ENCODE measurements at places on chromosomes 1 and 21. TPM values are rescaled to one million over a fixed set of nuclear protein-coding genes. Genes with fewer than 3 reads are reported as not detected.

- DNase-seq = no peak
Measured at GRCh38 chr1:171188388-171189266, 3.5 kb downstream of the FMO2 start.

Gene ELF3
- total RNA-seq = 327 TPM

DNA sequence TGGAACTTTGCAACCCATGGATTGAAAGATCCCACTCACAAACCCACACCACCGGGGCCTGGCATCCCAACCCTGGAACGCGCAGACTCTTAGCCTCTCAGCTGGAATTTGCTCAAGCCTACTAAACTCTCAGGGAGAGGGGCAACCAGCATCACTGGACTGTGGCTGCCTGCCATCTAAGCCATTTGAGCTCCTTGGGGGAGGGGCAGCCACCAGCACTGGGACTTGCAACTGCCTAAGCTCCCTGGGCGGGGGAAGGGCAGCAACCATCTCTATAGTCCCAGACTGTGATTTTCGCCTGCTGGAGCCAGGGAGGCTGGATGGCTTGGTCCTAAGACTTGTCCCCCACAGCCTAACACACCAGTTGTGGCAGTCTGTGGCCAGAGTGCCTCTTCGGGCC, 122.3 kb downstream of the SNX7 start:
- no peak for DNase-seq

Gene CASQ1
- total RNA-seq = not detected

DNA sequence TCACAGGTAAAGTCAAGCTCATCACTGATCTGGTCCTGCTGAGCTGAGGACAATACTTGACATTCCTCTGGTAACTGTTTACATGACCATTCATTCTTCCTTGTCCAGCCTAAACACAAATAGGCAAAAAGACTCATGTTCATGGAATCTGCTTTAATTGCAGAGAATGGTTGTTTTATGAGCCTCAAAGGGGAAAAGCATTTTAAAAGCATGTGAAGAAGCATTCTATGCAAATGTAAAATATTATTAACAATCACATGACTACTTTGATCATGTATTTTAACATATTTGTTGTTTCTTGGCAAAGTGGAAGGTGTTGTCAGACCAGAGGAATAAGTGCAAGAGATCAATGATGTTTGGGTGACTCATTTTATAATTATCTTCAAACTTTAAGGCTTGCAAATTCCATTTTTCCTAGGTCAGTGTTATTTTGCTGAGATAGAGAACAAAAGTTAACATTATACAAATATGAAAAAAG, 133.7 kb downstream of the RUNX1 start:
- no peak for DNase-seq

- no peak for DNase-seq
Measured at GRCh38 chr1:80163686-80164085, 1157.2 kb upstream of the ADGRL4 start.

GRCh38 chr1:241240069-241240468, 116.9 kb downstream of the RGS7 start:
- DNase-seq = no peak

- no peak for DNase-seq
Measured at GRCh38 chr1:90862782-90863181, 145.7 kb upstream of the BARHL2 start.

Gene HPDL
- 4.5 TPM for total RNA-seq

- no peak for DNase-seq
Measured at GRCh38 chr1:21216835-21217811, 40.4 kb upstream of the EIF4G3 start.

- no peak for DNase-seq
Measured at GRCh38 chr1:99996951-99997350, 27.2 kb downstream of the SLC35A3 start.

DNA sequence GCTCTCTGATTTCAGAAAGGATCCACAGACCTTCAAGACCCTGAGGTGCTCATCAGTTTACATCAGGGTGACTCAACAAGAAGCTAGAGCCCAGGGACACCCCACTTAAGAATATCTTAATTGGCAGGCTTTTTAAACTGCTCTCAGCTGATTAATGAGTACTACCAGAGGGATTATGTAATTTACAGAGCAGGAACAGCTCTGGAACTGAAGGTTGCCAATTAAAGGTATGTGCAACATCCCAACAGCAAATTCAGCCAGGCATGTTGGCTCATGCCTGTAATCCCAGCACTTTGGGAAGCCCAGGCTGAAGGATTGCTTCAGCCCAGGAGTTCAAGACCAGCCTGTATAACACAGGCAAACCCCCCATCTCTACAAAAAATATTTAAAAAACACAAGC, 295.7 kb downstream of the SETD4 start:
- DNase-seq = no peak

GRCh38 chr1:24896176-24896575, 33.9 kb downstream of the RUNX3 start:
- no peak for DNase-seq

DNA sequence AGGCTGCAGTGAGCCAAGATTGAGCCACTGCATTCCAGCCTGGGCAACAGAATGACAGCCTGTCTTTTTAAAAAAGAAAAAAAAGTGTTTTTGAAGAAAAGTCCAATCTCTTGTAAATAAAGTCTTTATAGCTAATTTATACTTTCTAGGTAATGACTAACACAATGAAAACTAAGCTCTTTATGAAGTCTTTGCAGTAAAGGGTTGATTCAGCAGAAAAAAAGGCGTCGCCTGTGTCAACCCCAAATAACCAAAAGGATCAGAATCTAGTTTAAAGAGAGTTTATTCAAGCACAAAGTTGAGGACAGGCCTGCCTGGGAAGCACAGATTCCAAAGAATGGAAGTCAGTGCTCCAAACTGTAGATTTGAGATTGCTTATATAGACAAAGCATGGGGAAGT, 14.3 kb upstream of the PGBD2 start:
- no peak for DNase-seq

- no peak for DNase-seq
Measured at GRCh38 chr1:12568009-12568767, 49.8 kb downstream of the DHRS3 start.

DNA sequence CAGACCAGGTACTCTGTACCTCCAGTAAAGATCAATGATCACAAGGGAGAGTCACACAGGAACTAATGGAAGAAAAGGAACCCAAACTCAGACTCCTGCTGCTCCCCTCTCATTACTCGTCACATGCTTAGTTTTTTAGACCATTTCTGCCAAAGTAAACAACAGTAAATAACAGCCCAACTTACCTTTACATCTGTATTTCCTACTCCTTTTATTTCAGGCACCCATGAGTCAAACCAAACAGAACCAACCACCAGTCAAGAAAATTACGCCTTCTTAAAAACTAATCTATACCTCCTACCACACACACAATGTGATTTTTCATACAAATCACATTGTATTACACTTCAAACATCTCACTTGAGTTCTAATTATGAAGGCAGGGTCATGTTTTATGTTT, 61.4 kb upstream of the HTR1D start:
- DNase-seq = no peak

Gene COL9A2
- total RNA-seq = 2.1 TPM

DNA sequence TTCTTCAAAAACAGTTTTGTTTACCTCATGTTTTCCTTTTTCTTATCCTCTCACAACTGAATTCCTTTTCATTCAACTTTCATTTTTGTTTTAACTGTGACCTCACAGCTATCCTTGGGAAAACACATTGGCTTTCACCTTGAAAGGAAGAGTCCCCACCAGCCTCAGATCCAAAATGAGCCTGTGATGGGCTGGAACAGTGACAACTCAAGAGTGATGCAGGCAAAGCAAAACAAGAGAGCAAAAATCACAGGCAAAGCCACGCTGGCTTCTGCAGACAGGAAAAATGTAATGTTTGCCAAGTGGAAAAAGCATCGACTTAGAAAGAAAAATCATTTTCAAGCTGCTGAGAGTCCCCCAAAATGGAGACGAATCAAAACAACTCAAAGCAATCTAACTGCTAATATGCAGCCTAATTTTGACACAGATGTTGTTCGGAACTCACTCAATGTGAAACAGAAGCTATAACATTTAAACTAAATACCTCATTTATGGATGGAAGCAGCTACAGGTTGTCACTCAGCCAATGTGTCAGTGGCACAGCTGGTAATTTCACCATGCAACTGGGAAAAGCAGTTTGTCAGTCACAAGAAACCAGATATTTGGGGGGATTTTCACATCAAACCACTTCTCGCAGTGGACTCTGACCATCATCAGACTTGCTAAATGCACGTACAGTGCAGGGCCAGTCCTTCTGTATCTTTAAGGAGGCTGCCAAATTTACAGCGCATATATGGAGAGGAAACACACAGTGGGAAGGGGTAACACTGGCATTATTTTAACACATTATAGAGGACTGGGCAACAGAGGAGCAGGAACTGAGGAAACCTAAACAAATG, 50.7 kb downstream of the ALG14 start:
- DNase-seq = no peak

DNA sequence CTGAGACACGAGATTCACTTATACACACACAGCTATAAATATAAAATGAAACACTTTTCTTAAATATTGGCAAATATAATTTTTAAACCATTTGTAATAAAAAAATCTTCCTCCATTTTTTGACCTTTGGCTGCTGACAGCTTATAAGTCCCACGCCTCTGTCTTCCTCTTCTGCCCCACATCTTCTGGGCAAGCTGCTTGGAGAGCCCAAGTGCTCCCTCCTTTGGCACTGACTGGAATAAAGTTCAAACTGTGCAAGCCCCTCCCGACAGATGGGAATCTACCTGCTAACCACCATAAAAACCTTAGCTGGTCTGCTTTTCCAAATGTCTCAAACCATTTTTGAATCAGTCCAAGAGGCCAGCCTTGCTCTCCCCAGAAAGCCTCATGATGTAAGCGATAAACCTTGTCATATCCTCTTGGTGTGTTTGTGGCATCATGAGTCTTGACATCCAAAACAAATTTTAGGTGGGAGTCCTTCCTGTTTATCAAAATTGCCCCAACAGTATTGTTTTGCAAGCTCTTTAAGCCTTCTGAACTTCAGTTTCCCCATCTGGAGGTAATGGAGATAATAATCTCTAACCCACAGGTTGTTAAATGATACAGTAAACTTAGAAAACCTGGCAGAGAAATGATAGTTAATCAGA, 99.8 kb downstream of the SNX7 start:
- DNase-seq = no peak

DNA sequence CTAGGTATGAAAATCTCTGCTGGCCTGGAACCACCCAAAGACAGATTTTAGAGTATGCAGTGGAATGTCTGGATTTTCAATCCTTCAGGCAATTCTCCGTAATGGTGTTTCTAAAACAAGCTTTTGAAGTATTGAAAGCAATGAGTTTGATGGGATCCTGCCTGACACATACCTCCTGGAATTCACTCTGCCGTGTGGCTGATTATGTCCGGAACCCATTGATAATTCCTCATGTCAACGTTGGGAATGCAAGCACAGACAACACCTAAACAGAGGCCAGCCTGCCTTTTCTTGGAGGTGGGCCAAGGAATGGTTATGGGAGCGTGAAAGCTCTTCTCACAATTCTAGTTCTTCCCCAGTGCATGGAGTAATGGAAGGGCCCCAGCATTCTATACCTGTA, 168.9 kb upstream of the HMCN1 start:
- DNase-seq = no peak

Gene KIRREL1
- 14.9 TPM for total RNA-seq

Data from esophagus squamous epithelium (tissue), 5 donors.